ENCODE measurements at places on chromosomes 4 and X.

- no peak for DNase-seq
These were observed 14.6 kb downstream of the MED14 start for GRCh38 chrX:40720792-40721191.

DNA sequence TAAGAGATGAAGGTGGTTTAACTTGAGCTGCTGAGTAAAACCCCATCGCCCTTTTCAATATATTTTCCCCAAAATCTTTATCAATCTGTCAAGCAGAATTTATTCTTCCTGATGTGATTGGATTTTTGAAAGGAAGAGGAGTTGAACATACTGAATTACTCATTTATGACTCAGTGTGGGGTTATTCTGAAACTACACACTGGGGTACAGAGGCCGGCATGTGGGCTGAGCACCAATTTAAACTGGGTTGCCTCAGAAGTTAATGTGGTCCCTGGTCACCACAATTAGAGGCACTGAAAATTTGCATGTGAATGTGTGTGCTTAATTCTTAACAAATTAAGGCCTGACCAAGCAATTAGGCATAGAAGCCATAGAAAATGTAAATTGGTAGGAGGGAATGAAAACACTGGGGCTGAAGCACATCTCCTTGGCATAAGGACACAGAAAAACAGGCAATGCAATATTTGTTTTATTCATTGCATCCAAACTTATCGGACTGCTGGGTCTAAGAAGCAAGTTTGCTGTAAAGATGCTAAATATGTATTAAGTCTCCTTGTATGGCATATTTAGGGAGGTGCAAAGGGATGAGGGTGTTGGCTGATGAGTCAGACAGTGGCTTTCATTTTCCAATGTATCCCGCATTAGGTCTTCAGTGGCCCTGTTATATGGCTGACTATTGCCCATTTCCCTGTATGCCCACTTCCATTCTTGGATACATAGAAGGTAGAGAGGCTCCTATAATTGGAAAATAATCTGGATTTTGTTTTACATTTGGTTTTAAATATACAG lies 170.9 kb downstream of the IL15 start:
- DNase-seq, result no peak

GRCh38 chr4:15427161-15427560 lies 672 bp upstream of the C1QTNF7 start:
- DNase-seq, result no peak

- no peak for DNase-seq
These were observed 15.5 kb downstream of the NUDT6 start for GRCh38 chr4:122906859-122907305.

DNA sequence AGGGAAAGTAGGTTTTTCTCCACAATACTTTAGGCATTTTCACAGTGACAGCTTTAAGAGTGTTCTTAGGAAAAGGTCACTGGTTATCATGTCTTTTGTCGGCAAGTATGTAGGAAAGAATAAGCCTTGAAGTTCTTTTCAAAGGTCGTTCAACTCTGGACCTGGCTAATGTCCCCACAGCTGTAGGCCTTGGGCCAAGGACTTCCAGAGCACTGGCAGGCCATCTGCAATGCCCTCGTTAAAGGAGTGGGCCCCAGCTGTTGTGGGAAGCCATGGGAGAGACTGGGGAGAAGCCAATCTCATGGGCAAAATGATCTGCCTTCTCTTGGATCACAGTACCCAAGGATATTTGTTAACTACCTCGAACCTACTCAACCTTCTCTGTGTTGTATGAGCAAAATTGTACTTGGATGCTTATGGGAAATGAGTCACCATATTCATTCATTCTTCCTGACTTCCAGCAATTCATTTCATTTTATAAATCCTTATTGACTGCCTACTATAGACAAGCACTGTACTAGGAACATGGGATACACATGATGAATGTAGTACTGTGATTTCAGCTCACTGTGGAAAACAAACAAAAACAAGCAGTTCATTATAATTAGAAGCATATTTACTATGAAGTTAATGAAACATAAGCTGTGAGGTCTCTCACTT lies 141.1 kb upstream of the KIT start:
- no peak for DNase-seq

- no peak for DNase-seq
These were observed 222.1 kb downstream of the FRMPD4 start for GRCh38 chrX:12360383-12360782.

DNA sequence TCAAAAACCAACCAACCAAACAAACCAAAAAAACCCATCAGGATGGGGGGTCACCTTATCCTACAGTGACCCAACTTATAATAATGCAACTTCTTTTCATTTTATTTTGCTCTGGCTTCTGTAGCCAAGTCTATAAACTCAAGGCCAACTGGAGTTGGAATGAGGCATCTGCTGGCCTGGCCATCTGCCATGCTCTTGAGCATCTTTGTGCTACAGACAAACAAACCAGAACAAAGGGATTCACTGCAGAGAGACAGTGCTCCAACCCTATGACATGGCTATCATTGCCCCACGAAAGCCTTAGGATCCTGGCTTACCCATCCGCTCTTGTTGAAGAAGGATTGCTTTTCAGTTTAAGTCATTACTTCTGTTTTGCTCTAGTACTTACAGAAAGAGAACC lies 49.2 kb upstream of the SCRG1 start:
- DNase-seq, result no peak

DNA sequence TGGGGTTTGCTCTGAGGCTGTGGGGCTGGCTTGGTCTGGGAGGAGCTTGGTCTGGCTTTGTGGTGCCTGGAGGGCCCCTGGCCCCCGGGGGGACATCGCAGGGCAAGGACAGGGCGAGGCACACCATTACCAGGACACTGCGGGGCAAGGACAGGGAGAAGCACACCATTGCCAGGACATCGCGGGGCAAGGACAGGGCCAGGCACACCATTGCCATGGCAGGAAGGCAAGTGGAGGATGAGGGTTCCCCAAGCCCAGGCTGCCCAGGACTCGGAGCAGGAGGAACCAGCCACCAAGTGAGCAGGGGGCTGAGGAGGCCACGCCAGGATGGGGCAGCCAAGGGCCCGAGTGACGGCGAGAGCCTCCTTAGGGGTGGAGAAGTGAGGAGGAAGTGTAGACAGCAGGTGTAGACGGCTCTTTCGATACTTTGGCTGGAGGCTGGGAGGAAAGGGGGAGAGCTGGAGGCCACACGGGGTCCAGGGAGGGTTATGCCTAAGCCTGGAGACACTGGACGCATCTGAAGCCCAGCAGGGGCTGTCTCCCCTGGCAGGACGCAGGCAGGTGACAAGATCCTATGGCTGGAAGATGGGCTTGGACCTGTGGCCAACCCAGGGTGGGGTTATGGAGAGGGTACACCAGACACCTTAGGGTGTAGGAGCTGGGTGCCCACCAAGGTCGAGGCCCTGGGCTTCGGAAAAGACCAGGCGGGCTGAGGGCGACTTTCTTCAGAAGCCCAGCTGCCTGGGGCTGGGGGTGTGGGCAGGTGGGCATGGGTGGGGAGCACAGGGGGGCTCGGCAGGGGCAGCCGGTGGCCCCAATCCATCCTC lies 7.3 kb downstream of the NKX1-1 start:
- DNase-seq, result no peak

DNA sequence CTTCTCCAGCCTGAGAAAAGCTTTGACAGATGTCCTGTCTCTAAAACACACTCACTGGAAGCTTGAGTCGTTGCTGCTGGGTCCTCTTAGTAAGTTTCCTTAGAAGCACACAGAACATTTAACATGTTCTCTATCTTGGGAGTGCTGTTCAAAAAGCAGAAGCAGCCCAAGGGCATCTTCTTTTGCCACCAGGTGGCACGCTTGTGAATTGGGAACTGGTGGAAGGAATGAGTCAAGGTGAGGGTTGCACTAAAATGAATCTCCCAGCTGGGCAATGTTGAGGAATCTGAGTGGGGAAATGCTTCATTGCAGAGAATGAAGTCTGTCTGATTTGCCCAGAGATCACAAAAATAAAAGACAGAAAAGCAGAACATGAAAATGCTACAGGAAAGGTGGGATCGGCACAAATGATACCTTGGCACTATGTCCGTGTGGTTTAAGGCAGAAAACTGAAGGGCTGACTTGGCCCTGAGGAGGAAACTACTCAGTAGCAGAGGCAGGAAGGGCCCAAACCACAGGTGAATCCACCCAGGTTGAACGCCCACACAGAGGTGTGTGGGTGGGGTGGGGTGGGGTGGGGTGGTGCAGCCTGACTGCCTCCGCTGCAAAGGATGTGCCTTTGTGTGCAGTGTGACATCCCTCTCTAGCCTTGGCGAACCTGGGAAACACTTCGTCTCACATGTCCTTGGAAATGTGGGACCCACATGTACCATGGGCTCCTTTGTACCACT lies 26.0 kb downstream of the KIT start:
- peak; percentile 32 for DNase-seq

GRCh38 chr4:16609170-16609758 lies 289.2 kb downstream of the LDB2 start:
- DNase-seq, result no peak

DNA sequence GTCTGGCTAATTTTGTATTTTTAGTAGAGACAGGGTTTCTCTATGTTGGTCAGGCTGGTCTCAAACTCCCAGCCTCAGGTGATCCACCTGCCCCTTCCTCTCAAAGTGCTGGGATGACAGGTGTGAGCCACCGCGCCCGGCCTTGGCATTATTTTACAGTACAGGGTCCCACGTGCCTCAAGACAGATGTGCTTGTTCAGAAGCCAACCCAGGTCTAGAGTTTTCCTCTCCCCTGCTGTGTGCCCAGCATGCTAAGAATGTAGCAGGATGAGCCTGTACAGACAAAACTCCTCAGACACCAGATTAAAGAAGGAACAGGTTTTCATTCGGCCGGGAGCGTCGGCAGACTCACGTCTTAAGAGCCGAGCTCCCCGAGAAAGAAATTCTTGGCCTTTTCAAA lies 42.2 kb downstream of the CRLF2 start:
- no peak for DNase-seq

DNA sequence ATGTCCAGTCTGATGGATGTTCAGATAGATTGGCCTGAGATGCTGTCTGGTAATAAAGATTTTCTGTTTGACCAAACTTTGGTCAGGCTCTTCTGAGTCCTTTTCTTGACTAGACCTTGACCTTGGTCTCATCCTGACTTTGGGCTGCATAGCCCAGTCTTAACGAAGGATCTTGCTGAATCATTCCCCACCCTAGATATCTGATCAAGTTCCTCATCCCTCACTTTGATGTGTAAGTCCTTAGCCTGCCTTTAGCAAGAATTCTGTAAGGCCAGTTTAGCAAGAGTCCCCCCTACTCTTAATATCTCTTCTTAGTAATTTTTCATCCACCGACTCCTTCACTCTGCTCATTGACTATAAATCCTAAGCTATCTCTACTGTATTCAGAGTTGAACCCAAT lies 244.4 kb upstream of the JADE1 start:
- DNase-seq, result no peak

DNA sequence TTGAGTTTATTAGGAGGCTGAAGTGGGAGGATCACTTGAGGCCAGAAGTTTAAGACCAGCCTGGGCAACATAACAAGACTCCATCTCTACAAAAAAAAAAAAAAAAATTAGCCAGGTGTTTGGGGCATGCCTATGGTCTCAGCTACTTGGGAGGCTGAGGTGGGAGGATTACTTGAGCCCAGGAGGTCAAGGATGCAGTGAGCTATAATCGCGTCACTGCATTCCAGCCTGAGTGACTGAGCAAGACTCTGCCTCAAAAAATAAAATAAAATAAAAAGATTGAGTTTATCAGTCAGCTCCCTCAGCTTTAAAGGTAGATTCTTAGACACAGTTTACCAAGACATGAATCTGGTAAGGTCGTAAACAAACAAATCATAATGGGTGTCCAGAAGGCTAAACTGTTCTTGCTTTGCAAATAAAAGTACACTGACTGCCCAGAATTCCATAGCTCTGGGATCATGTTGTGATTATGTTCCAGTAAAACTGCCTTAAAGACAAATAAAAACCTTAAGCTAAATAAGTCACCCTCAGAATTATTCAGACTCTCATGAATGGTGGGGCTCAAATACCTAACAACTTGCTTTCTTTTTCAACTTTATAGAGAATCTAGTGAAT lies 18.7 kb downstream of the APOO start:
- no peak for DNase-seq

DNA sequence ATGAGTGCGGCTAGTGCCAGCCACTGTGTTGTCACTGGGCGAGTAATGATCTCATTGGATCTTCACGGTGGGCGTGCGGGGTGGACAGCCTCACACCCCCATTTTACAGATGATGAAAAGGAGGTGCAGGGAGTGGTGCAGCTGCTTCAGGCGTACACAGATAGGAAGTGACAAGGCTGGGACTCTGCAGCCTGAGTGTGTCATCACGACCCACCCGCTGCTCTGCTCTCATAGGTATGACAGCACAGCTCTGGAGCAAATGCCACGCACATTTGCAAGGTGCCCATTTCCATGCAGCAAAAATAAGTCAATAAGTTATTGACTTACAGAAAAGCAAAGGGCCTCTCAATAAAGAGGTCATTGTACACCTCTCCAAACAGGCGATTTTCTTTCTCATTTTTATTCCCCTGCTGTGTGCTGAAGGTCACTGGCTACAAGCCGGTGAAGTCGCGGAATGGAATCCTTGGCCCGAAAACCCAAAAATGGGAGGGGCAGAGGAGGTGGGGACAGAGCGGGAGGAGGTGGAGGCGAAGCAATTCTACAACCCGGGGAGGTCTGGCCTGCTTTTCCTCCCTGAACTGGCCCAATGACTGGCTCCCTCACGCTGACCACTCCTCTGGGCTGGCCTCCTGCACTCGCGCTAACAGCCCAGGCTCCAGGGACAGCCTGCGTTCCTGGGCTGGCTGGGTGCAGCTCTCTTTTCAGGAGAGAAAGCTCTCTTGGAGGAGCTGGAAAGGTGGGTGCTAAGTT lies at the start of gene SOD3:
SOD3 (plus strand) TSS at position 658 of the 750 bp plus-strand sequence. CDS start 3,949 bp downstream, outside the sequence.
- DNase-seq, result no peak

DNA sequence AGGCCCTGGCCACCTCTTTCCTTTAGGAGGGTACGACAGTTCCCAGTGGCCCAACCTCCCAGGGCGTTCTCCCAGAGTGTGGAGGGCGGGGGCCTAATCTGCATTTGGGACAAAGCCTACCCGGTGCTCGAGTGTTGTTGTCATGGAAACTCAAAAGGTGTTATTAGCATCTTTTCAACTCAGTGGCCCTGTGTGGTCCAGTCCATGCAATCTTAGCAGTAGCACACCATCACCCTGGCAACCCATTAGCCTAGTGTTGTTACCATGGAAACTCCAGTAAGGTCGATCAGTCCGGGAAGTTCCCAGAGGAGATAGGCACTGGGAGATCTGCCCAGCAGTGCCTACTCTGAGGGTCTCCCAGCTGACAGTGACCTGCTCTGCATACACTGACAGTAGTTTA lies 20.2 kb downstream of the APLN start:
- no peak for DNase-seq

GRCh38 chrX:123525123-123525725 lies 207.6 kb downstream of the THOC2 start:
- no peak for DNase-seq

DNA sequence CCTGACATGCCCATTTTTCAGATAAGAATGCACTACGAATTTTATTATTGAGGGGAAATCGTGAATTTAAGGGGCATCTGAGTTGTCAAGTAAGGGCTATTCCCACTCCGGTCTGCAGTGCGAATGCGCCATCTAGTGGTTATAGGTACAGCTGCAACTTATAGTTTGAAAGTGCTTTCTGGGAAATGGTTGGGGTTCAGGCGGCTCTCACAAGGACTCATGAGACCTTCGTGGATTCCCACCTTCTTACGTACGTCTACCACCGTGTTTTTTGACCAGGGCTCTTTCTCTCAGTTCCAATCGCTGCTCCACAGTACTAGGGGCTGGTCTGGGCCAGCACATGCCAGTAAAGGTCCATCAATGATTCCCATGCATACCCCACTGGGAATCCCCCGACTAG lies 12.3 kb downstream of the MSL3 start:
- DNase-seq, result peak; percentile 24

Data from activated naive CD8-positive, alpha-beta T cell treated with anti-CD3 and anti-CD28 coated beads for 36 hours (primary cell).